ENCODE measurements at places on chromosomes 5 and 9.

- DNase-seq = no peak
Measured at GRCh38 chr9:85056203-85056572, 386.7 kb downstream of the NTRK2 start.

GRCh38 chr5:80964491-80964890, 4.3 kb downstream of the RASGRF2 start:
- DNase-seq = no peak

GRCh38 chr5:132264546-132265335, 7.2 kb downstream of the PDLIM4 start:
- DNase-seq = no peak

GRCh38 chr5:169547508-169547907, 36.1 kb upstream of the SPDL1 start:
- no peak for DNase-seq

GRCh38 chr5:168218746-168219145, 72.7 kb upstream of the WWC1 start:
- no peak for DNase-seq

GRCh38 chr9:34375901-34376595, 650 bp downstream of the MYORG start:
- DNase-seq = no peak

- no peak for DNase-seq
Measured at GRCh38 chr5:120614531-120615180, 150.6 kb downstream of the PRR16 start.

DNA sequence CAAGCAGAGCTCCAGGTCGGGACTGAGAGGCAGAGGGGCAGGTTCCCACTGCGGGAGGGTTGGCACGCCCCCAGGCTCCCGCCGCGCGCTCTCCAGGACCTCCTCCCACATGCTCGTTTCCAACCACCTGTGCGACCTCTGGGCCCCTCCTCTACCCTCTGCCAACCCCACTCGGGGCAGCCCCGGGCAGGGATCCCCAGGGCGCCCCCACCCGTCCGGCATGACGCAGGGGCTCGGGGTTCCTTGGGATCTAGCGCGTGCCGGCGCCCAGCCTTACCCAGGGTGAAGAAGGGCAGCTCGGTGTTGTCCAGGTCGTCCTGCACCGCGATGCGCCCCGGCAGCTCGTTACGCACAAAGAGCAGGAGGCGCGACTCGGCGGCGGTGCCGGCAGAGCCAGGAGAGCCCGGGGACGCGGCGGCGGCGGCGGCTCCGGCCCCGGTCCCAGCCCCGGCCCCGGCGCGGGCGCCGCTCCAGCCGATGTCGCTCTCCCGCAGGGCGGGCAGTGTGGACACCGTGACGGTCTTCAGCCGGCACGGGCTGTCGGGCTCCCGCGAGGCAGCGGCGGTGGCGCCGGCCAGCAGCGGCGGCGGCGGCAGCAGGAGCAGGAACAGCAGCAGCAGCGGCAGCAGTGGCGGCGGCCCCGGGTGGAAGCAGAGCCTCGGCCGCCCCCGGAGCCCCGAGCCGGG, 494 bp downstream of the ASTN2 start:
- DNase-seq = no peak

DNA sequence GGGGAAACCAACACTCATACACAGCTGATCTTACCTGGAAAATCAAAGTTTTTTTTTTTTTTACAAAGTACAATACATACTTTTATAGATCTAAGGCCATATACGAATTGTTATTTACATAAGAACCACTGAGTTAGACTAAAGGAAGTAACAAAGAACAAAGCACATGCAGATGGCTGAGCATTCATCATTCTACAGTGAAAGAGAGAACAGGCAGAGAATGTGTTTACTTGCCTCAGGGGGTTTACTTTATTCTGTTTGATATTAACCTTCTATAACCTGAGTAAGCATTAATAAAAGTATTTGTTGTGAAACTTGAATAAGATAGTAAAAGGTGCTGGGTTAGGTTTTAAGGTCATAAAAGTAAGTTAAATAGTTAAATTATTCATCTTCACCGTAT, 54.7 kb downstream of the SLC38A9 start:
- DNase-seq = no peak

DNA sequence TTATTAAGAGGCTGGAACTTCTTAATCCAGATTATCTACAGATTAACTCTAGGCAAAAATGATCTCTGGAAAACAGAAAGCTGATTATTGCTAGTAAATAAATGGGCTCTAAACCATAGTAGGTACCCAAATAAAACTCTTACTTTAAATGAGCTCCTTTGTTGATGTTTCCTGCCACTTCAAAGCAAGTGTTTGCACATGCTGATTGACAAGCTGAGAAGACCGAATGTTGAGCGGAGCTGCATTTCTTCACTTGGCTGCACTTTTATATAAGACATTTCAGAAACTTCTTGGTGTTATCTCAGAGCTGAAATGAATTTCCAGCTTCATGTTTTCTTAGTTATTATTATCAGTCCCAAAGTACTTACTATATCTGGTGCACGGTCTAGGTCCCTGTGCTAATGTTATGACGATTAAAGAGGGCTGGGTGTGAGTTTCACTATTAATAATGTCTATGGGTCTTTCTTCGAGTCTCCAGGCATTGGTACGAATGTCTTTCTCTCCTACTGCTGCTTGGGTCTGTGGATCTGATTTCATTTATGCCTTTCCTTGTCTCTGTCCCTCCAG, 58.6 kb upstream of the CTXN3 start:
- no peak for DNase-seq

GRCh38 chr9:129142138-129142935, 31.1 kb downstream of the PTPA start:
- DNase-seq = no peak

DNA sequence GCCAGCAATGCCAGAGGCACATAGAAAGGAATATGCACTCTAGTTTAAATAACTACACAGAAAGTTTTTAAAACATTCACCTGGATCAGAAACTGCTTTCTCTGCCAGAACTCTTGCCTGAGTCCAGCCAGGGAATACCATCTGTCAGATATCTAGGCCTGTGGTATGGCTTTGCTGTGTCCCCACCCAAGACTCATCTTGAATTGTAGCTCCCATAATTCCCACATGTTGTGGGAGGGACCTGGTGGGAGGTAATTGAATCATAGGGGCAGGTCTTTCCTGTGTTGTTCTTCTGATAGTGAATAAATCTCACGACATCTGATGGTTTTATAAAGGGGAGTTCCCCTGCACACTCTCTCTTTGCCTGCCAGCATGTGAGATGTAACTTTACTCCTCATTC, 41.5 kb upstream of the KCNV2 start:
- no peak for DNase-seq

GRCh38 chr9:31588006-31588405, 796.4 kb upstream of the ACO1 start:
- no peak for DNase-seq

DNA sequence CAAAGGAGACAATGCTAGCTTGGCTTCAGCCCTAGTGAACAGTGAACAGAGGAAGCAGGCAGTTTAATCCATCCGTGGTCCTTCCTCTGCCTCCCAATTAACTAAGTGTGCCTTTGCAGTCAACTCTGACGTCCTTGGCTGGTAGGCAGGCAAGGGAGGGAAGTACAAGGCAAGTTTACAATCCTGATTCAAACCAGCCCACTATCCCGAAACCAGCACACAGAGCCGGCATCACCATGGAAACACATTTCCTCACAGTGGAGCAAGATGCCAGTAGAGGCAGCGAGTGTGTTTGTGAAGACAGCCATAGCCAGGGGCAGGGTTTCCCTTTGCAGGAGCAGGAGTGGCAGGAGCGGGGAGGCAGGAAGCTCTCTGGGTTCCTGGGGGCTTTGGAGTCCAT, 73.9 kb downstream of the GOLPH3 start:
- DNase-seq = no peak

- DNase-seq = no peak
Measured at GRCh38 chr9:115204904-115205453, 87.0 kb upstream of the TNC start.

- no peak for DNase-seq
Measured at GRCh38 chr9:10268531-10269485, 344.0 kb downstream of the PTPRD start.

- DNase-seq = no peak
Measured at GRCh38 chr5:175638305-175638704, 19.6 kb upstream of the HRH2 start.

DNA sequence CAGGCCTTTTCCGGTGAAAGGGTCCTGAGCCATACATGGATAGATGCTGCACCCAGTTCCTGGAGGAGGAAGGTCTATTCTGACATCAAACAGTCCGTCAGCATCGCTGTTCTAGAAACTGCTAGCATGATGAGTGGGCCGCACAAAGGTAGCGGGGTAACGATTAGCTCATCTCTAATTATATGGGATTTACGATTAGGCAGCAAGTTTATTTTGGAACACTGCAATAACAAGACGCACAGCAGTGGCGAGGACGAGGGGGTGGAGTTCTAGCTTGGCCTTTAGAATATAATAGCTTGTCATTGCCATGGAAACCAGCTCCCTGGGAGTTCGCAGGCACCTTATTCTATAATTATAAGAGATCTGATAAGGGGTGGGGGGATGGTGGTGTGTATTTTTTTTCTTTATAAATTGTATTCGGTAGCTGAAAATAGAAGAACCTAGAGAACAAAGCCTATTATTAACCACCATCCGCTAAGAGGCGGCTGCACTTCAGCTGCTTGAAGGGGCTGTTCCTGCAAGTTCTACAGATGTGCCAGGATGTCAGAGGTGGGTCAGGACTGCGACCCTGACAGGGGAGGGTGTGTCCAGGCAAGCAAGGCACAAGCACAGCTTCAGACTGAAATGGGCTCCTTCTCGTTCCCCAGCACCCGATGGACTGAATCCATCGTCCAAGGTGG, 311.0 kb downstream of the AGTPBP1 start:
- no peak for DNase-seq

GRCh38 chr9:68651280-68651893, 53.7 kb upstream of the PIP5K1B start:
- no peak for DNase-seq

DNA sequence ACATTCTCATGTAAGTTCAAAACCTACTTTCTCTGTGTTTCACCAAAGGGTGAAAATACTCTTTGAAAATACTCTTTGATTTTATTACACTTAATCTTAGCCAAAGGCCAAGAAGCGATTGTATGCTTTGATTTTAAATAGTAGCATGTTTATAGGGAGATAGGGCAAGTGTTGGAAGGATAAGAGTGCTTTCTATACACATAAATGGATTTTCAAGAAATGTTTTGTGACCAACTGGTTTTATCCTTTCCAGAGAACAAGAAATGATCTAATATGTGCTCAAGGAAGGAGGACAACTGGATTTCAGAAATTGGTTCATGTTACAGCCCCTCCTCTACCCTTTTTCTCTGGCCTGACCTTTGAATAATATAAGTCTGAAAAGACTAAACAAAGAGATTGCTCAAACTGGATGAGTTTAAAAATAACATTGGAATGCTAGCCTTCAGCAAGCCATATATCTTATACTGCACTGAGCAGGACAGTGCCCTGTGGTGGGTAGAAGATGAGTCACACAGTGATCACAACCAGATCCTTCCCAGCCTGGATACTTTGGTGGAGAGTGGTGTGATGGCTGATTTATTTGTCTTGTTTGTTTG, 13.1 kb downstream of the PALM2AKAP2 start:
- DNase-seq = no peak

- no peak for DNase-seq
Measured at GRCh38 chr5:129246088-129246487, 151.5 kb downstream of the ISOC1 start.

DNA sequence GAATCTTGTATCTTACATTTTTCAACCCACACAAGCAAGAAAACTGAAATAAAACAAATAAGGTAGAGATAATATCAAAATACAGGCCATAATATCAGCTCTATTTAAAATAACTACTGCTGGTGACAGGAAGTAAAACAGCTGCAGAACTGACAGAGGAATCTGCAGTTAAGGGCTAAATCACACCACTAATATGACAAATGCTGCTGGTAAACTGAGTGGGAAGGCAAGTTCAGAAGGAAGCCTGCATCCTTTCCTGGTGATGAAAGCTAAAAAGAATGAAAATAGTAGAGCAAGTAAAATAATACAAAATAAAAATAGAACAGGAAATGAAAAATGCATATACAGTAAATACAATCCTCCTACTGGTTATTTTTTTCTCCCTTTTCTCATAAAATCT, 1293.7 kb upstream of the C9orf72 start:
- no peak for DNase-seq

DNA sequence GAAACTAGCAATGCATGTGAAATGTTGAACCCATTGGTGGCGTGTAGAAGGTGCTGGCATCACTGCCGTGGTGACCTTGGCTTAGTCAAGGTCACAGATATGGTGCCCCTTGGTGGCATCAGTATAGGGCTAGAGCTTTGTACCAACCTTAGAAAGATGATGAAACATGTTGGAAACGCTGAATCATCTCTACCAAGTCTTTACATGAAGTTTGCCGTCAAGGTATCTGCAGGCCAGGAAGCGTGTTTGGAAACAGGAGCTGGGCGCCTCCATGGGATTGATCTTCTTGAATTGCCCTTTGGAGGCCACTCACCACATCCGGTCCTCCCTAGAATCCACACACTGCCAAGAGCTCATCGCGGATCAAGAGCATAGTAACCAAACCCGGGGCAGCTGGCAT, 16.9 kb upstream of the BOD1 start:
- no peak for DNase-seq

DNA sequence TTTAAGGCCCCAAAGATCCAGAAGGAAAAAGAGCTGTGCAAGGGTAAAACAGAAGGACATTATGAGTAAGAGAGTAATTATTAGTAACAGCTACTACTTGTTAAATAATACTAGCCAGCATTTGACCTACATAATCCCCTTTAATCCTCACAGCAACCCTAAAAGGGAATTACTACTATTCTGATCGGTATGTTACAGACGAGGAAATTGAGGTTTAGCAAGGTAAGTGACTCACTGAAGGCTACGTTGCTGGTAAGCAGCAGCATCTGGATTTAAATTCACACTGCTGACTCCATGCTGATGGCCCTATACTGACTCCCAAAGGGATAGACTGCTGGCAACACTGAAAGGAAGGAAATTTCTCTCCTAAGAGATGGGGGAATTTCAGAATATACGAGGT, 3.7 kb upstream of the FSD1L start:
- DNase-seq = no peak

- no peak for DNase-seq
Measured at GRCh38 chr9:70772601-70773000, 348.8 kb downstream of the TRPM3 start.

DNA sequence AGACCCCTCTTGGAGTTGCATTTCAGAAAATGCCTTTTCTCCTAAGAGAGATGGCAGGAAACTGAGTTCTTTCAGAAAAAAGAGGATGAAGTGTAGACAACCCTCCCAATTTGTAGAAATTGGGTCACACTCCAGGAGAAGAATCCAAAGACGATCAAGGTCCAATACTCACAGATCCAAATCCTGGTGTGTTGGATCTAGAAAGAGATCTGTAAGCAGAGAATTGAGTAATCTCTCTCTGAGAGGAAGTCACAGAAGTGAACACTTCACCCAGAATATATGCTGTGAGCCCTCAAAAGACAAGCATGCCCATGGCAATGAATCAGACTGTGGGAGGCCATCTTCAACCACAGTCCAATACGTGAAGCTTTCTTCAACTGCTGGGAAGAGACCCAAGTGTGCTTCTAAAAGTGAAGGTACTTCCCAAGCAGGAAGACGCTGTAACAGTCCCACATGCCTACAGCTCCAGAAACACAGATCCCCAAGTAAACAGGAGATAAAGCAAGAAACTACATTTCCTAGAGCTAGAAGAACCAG, 182.7 kb downstream of the SMC2 start:
- DNase-seq = no peak

Data from left renal cortex interstitium (tissue), 4 donors.